Right renal pelvis (tissue), 4 donors: ENCODE measurements at places on chromosomes 4 and X.
A peak's percentile ranks its signal among the peaks of the same experiment; 100 is the strongest.

- DNase-seq: no peak
These were observed 39.5 kb downstream of the PCYT1B start for GRCh38 chrX:24607616-24608015.

- DNase-seq: no peak
These were observed 218.5 kb upstream of the FGF13 start for GRCh38 chrX:138929926-138930582.

DNA sequence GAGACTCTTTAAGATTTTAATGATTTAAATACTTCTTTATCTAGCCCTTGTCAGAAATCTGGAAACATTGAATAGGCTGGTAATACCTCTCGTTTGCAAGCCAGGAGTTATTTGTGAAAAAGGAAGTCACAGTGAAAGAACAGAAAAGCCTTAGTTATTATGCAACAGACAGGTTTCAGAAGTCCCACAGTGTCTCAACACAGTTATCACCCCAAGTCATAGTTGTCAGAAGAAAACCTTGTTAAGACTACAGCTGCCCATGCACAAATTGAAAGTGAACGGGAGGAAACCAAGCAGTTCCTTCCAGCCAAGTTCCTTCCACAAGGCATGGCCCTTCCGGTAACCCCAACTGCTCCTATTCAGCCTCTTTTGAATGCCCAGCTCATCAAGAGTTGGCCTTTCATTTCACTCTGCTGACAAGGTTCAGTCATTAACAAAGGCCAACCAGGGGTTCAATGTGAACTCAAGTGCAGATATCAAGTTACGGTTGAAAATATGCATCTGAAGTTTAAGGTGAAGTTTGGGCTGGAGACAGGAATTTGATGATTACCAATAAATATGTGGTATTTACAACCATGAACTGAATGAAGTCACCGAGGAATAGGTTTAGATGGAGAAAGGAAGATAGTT, 15.6 kb downstream of the ALPK1 start:
- no peak for DNase-seq

DNA sequence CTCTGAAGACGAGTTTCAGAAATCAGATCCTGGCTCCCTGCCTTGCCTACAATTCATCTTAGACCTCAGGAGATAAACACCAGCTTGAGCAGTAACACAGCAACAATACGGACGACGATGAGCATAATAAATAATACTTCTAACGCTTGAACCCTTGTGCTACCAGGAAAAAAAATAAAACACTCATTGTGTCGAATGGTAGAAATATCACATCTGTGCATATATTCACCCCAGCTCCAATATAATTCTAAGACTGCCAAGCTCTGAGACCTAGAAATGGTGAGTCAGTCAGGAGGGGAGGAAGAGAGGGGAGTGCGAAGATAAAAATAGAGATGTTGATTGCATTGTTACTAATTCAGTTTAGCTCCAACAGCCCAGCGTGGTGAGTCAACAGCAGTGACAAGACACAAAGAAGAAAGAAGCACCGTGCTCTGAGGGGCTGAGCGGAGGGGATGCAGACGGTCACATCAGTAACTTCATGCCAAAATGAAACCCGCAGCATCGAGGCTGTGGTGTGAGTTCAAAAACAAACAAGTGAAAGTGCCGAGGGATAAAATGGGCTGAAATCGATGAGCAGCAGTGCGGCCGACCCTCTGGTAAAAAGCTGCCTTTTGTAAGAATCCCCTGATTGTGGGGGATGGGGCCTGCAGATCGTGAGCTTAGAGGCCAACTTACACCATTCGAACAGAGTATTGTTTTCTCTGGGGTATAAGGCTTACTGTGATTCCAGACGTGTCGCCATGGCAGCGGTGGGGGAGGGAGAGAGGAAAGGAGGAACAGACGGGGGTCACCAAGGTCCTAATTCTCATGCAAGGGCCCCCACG, 150.4 kb downstream of the MGST2 start:
- DNase-seq: peak; percentile 63

- no peak for DNase-seq
These were observed 5.5 kb downstream of the CCNA2 start for GRCh38 chr4:121818215-121818614.

- no peak for DNase-seq
These were observed 121.5 kb downstream of the ANK2 start for GRCh38 chr4:113170805-113171468.

GRCh38 chr4:163462556-163462955, 11.0 kb downstream of the TKTL2 start:
- no peak for DNase-seq

DNA sequence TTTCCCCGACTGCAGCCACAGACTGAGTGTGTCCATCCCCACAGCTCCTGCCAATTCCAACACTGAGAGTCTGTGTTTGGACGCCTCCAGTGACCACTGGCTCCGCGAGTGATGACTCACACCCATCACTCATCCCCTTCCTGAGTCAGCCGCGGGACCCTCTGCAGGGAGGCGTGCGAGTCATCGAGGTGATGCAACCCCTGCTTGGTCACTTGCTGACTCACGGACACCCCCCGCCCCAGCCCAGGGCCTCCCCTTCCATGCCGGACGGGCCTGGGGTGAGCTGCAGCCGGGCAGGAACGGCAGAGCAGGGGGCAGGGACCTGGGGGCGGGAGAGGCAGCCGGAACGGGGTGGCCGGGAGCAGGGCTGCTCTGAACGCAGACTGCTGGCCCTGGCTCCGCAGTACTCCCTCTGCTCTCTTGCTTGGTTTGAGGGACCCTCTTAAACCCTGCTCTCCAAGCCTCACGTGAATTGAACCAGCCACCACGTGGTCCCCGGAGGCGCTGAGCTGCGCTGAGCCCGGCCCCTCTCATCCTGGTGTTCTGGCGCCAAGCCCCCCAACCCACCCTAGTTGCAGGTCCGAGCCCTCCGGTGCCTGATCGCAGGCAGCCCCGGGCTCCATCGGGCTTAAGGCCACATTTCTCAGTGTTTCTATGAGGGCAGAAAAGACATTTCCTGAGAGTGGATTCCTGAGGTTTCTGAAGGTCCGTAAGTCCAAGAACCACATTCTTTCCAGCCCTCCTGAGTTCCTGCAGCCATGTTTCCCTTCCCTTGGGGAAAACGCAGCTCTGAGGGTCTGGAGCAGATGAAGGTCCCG, 32.4 kb downstream of the FGFRL1 start:
- DNase-seq: no peak

- DNase-seq: no peak
These were observed 20.7 kb downstream of the HAND2 start for GRCh38 chr4:173509036-173510001.

DNA sequence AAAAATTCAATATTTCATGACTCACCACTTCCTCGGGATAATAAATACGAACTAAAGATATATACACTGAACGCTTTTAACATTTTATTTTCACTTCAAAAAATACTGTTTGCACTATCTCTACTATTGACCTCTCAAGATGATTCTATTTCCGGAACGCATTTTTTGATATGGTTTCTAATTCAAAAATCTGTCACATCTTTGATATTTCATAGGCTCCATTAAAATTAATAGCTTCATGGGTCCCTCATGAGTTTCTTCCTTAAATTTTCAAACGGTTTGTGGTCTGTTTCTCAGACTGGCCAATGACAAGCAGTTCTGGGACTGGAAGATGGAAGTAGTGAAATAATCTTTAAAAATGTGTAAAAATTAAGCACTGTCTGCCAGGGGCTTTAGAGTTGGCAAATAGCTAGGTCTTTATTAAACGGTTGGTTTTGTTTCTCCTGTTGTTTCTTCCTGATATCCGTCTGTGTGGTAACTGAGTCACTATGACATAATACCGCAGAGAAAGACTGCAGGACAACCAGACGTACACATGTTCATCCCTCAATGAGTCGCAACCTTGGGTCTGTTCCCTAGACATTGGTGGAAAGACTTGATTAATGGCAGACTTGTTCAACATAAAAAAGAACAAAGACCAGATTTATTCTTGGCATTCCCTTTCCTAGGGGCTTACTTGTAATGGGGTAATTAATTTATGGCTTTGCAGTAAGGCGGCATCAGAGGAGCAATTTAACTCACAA, 133.8 kb downstream of the PALLD start:
- DNase-seq: no peak

DNA sequence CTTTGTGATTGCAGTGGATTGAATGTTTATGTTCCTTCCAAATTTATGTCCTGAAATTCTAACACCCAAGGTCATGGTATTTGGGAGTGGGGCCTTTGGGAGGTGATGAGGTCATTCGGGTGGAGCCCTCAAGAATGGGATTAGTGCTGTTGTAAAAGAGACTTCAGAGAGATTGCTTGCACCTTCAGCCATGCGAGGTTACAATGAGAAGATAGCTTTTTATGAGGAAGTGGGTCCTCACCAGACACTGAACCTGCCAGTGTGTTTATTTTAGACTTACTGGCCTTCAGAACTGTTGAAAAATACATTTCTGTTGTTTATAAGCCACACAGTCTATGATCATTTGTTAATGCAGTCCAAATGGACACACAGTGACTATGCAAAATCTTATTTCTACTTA, 161.0 kb upstream of the GPRIN3 start:
- DNase-seq: no peak

DNA sequence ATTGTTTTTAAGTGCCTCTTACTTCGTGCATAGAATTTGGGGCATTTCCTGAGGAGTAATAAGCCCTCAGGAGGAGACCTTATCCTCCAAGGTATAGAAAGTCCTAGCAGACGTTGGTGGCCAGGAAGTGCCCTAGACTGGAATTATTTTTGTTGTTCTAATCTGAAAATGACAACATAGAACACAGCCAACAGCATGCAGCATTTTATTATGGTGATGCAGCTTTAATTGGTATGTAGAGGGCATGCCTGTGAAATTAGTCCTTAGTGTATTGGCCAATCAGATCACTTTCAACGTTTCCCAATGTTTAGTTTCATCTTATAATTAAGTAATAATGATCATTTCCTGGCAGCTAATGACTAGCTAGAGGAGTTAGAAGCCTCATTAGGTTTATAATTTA, 199.2 kb downstream of the SHROOM3 start:
- DNase-seq: no peak

DNA sequence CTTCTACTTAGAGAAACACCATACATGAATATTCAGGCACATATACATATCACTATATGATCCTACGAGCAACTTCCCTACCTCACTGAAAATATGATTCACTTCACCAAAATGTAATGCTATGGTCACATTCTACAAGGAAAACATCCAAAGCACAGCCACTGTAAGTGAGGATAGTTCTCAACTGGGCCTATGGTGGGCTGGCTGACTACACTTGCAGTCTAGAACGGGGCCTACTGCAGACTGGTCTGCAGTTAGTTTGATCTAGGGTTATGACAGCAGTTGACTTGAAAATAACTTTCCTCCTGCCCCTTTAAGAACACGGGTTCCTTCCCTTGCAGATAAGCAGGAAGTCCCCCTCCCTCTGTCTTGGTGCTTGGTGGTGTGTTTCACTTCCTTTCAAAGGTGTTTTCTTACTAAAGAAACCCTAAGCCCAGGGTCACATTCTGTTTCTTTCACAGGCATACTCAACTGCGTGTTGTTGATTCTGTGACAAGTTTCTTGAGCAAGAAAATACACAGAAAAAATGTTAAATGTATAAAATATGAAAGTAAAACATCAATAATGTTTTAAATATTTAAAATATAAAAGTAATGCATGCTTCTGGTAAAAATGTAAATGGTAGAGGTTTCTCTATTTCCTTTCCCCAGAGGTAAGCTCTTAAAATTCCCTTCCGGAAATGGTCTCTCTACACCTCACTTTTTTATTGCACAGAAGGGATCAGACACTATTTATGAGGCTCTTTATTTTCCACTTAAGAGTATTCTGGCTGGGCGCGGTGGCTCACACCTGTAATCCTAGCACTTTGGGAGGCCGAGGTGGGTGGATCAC, 18.0 kb upstream of the TMSB4X start:
- no peak for DNase-seq

DNA sequence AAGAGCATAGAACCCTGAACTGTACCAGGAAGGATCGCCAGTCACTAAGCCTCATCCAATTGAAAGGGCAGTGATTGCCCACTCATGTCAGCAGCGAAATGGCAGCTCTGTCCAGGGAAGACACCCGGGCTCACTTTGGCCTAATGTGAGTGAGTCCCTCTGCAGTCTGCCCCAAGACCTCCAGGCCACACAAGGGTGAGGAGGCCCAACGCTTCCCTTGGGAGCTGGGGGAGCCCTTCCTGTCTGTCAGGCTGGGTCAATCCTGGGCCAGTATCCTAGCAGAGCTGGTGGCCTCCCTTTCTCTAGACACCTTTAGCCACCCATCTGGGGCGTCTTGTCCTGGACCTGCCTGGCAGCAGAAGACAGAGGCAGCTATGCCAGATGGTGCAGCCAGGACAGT, 39.6 kb upstream of the GPC4 start:
- no peak for DNase-seq

DNA sequence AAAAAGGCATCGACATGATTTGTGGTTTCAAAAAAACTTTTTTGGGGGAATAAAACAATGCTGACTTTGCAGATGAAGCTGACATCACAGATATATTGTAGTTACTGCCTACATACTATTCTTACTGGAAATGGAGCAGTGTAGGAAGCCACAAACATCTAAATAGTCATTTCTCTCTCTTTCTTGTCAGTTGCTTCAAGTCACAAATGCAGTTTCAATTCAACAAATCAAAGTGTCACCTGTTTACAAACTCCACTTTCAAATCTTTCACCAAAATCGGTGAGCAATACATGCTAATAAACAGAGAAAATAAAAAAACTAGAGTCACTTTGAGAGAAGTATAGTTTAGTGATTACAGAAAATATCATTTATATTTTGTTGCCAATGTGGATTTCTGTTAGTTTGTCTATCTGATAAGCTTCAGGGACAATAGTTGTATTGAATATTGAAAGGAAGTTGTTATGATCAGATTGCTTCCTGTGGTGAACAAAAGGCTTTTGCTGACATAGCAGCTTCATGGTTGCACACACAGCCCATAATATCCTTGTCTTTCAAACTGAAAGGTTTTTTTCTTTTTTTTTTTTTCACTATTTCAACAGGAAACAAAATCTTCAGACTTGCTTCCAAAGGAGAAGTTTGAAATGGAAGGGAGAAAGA, 49.7 kb upstream of the PTPN13 start:
- no peak for DNase-seq

- no peak for DNase-seq
These were observed 15.1 kb downstream of the SLC2A9 start for GRCh38 chr4:10006231-10006600.

DNA sequence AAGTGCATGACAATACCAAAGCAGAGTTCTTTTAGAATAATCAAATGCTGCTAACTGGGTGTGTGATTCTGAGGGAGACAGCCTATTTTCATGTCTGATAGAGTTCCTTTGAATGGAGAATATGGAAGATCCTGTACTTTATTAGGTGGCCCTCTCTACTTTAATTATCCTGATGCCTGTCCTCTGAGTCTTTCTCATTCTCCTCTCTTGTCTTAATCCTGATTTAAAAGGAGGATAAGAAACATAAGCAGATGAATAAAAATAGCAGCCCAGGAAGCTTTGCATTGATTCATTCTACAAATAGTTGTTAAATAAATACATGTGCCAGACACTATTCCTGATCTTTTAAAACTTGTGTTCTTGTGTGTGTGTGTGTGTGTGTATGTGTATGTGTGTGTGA, 387.3 kb downstream of the SPRY1 start:
- DNase-seq: no peak
